ENCODE measurements at places on chromosomes 11 and 22.

- peak; percentile 84 for DNase-seq
These were observed 125.9 kb downstream of the TEAD1 start for GRCh38 chr11:12800032-12800671.

DNA sequence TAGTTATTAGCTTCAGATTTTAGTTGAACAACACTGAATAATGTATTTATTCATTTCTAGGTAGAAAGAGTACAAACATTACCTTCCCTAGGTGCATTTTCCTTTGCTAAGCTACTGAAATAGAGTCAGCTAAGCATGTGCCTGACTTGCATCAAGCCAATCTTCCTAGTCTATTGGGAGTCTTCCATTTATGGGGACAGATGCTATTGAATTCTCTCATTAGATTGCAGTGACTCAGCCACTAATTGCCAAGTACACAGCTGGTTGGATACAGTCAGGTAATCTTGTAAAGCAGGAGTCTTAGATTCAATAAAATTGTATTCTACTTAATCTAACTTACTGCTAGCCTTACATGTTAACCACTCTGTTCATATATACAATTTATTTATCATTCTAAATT lies 55.2 kb upstream of the RPS13 start:
- DNase-seq, result no peak

DNA sequence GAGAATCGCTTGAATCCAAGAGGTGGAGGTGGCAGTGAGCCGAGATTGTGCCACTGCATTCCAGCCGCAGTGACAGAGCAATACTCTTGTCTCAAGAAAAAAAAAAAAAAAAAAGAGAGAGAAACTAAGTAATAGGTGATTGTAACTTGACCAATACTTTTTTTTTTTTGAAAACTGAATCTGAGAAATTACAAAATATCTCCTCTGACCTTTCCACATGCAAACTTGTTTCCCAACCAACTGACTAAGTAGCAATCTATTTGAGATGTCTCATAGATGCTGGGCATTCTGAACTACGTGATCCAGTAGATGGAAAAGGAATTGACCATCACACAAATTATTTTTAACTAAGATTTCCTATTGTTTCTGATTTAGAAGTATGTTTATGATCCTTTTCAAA lies 407.3 kb upstream of the CHORDC1 start:
- no peak for DNase-seq

DNA sequence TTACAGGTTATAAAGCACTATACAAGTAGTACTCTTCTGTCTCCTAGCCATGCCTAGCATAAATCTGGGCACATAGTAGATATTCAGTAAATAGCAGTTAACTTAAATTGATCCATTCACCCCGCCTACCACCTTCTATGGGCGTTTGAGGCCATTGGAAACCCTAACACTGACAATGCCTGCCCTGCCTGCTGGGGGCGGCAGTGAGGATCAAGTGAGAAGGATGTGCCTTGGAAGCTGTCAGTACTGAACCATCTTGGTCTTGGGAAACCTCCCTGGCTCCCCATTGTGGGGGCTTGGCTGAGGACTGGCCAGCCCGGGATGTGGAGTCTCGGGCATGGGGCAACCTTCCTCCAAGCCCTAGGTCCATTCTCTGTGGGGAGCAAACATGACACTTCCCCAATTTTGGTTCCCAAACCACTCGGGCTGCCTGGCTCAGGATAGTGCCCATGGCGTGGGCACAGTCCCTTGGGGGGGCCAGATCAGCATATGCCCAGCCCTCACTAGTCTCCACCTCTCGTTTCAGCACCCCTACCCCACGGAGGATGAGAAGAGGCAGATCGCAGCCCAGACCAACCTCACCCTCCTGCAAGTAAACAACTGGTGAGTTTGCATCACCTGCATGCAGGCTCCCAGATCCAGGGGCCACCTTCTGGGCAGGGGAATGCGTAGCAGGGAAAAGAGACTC lies 67.4 kb downstream of the FEZ1 start:
- DNase-seq, result no peak

DNA sequence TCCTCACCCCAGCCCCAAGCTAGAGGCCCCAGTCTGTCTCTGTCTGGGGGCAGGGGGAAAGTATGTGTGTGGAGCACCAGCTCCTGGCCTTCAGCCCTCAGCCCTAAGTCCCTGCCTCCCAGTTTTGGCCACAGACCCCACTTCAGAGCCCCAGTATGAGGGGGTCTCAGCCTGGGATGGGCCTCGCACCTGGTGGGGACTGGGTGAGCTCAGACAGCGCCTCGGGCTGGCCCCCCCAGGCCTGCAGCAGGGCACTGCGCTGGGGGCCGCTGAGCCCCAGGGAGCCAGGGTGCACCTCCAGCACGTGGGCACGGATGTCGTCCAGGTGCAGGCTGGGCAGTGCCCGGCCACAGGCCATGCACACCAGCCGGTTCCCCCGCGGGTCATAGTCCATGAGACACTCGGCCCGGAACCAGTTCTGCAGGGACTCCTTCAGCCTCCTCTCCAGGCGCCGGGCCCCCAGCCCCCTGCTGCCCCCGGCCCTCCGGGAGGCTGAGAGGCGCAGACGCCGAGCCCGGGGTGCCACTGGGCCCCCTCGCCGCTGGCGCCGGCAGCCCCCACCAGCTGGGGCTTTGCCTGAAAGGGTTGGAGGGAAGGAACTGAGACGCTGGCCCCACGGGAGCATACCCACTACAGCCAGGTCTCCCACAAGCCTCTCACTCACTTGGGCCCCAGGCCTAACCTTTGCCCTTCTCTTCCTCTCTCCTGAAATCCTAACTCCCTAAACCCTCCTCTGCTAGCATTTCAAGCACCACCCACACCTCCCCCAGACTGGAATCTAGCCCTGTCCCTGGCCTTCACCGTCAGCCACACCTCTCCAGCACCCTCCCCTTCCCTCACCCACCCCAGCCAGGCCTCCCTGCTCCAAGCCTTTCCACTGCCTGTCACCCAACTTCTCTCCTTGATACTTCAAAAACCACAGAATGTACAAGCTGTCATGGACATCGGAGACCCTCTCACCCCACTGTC lies 3.6 kb downstream of the ZFTA start:
- no peak for DNase-seq

- DNase-seq, result no peak
These were observed 162.2 kb upstream of the NECTIN1 start for GRCh38 chr11:119891055-119891768.

DNA sequence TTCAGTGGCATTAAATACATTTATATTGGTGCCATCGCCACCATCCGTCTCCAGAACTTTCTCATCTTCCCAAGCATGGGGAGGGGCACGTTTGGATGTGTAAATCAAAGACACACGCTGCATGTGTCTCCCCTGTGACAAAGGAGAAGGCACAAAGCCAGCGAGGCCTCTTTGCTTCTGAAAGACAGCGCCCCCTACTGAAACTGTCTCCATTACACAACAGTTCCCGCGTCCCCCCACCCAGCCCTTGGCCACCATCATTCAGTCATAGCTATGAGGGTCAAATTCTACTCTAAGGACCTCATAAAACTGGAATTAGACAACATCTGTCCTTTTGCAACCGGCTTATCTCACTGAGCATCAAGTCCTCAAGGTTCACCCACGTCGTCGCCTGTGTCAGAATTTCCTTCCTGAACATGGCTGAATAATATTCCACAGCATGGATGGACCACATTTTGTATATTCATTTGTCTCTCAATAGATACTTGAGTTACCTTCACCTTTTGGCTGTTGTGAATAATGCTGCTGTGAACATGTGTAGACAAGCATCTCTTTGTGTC lies 64.8 kb downstream of the IGF2 start:
- DNase-seq, result no peak

- peak; percentile 71 for DNase-seq
These were observed 11.3 kb downstream of the C11orf21 start for GRCh38 chr11:2290351-2290841.

- DNase-seq, result no peak
These were observed at the start of gene SCARF2 for GRCh38 chr22:20437613-20438426. SCARF2 (minus strand) TSS chr22:20437825; CDS start chr22:20437754, 71 bp downstream.

DNA sequence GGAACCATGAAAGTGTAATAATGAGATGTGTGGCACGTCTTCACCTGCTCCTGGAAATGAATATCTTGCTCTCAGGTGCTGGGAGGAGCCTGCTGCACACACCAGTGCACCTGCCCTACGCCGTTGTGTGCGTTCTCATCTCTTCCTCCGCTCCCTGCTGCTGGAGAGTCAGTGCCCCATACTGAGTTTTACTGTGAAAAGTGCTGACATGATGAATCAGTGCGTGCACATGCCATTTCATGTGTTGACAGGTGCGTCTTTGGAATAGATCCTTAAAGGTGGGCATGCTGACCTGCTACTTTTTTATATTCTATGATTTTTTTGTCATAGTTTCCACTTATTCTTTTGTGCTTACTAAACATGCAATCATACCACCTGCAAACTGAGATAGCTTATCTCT lies 1015.8 kb downstream of the BRD1 start:
- DNase-seq, result no peak

DNA sequence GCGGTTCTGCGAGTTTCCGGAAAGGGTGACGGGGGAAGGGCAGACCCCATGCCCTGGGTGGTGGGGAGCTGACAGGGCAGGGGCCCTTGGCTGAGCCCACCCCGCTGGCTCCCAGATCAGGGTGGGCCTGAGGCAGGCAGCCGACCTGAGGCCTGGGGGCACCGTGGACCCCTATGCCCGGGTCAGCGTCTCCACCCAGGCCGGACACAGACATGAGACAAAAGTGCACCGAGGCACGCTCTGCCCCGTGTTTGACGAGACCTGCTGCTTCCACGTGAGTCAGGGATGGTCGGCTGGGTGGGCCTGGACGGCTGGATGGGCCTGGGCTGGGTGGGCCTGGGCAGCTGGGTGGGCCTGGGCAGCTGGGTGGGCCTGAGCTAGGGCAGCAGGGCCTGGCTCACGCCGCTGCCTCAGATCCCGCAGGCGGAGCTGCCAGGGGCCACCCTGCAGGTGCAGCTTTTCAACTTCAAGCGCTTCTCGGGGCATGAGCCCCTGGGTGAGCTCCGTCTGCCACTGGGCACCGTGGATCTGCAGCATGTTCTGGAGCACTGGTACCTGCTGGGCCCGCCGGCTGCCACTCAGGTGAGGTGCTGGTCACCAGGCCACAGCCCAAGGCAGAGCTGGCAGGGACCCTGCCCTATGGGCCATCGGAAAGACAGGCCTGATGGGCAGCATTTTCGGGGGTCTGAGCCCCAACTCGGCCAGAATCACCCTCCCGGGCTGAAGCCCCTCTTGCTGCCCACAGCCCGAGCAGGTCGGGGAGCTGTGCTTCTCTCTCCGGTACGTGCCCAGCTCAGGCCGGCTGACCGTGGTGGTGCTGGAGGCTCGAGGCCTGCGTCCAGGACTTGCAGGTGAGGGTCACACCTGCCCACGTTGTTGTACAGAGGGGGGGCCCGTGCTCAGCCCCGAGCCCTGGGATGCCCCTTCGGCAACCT lies 1.5 kb downstream of the SYT8 start:
- DNase-seq, result no peak

- DNase-seq, result no peak
These were observed 26.0 kb downstream of the IL10RA start for GRCh38 chr11:118012083-118012669.

DNA sequence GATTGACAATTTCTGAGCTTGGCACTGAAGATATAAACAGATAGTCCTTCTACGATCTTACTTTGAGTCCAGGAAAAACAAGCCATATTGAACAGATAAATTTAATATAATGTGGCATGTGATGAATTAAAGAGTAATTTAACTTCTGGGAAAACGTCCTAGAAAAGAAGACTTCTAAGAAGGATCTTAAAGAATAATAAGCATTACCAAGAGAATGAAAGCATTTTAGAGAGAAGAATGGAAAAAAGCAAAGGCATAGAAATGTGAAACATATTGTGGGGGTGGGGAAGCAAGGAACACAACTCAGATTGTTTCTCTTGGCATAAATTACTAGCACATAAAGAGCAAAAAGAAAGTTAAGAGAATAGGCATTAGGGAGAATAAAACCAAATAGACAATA lies 5.4 kb downstream of the DDIAS start:
- no peak for DNase-seq

- no peak for DNase-seq
These were observed 8.1 kb downstream of the NUP50 start for GRCh38 chr22:45171830-45172229.

- DNase-seq, result no peak
These were observed 1964.5 kb upstream of the RAG2 start for GRCh38 chr11:38562562-38562961.

DNA sequence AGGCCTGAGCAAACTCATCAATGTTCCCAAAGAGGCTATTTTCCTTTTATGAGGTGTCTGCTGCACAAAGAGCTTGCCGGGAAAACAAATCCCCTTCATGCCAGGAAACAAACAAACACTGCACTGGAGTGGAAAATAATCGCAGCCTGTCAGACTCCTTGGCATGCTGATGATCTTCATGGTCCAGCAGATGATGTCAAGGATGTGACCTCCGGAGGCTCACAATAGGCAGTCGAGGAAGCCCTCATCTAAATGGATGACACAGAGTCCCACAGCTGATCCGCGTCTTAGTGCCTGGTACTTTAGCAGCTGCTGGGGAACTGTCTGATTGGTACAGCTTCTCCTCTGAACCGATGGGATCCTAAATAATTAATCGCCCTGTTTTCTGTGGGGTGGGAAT lies 187.6 kb downstream of the TENM4 start:
- peak; percentile 63 for DNase-seq

DNA sequence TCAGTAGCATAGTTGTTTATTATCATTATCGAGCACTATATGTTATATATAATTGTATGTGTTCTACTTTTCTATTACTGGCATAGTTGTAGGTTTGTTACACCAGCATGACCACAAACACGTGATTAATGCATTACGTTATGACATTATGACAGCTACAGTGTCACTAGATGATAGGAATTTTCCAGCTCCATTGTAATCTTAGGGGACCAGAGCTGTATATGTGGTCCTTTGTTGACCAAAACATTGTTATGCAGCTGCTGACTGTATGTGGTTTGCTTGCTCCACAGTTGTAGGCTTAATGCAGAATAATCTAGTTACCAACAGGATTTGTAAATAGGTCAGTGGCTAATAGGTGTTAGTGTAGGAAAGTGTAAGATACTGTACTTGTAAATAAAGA lies 66.1 kb downstream of the HSD17B12 start:
- no peak for DNase-seq

DNA sequence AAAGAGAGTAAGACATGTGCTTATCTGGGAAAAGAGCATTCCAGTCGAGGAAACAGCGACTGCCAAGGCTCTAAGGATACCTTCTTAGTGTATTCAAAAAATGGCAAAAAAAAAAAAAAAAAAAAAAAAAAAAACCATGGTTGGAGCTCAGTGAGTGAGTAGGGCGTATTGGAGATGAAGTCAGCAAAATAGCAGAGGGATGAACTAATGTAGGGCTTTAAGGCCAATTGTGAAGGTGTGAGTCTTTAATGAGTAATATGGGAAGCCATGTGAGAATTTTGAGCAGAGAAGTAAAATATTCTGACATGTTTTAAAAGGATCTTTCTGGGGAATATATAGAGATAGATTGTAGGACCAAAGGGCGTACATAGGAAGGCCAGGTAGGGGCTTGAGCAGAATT lies 498.6 kb upstream of the ISX start:
- no peak for DNase-seq

- DNase-seq, result no peak
These were observed 154.3 kb downstream of the FBXO7 start for GRCh38 chr22:32628628-32629572.

GRCh38 chr11:67290801-67291200 lies 1.7 kb downstream of the ANKRD13D start:
- DNase-seq, result no peak

Measured in NCI-H1092 treated with DMSO at 0.1 percent for 48 hours (cell line).